ENCODE measurements at places on chromosomes 11 and 22.

- no peak for DNase-seq
Measured at GRCh38 chr11:66470015-66470414, 3.3 kb downstream of the PELI3 start.

DNA sequence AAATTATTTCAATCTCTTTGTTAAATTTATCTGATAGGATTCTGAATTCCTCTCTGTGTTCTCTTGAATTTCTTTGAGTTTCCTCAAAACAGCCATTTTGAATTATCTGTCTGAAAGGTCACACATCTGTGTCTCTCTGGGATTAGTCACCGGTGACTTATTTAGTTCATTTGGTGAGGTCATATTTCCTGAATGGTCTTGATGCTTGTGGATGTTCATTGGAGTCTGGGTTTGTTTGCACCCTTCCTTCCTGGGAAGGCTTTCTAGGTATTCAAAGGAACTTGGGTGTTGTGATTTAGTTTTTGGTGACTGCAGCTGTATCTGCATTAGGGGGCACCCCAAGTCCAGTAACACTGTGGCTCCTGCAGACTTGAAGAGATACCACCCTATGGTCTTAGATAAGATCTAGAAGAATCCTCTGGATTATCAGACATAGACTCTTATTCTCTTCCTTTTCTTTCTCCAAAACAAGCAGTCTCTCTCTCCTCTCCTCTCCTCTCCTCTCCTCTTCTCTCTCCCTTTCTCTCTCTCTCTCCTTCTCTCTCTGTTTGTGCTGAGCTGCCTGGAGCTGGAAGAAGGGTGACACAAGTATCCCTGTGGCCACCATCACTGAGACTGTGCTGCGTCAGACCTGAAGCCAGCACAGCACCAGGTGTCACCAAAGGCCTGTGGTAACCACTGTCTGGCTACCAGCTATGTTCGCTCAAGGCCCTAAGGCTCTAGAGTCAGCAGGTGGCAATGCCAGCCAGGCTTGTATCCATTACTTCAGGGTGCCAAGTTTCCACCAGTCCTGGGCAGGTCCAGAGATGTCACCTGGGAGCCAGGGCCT is 3.3 kb upstream of the HEPN1 start:
- DNase-seq: no peak

DNA sequence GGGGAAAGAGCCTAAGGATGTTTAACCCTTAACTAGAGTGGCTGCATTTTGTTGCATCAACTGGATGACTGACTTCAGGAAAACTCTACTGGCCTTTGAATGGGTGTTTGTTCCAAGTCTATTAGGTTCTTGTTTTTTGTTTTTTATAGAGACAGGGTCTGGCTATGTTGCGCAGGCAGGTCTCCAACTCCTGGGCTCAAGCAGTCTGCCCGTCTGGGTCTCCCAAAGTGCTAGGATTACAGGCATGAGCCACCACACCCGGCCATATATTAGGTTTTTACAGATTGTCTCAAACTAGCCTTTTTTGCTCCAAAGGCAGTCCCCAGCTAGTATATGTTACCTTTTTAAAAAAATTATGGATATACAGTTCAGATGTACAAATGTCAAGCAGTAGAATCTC is 1.1 kb downstream of the SMARCB1 start:
- DNase-seq: no peak

DNA sequence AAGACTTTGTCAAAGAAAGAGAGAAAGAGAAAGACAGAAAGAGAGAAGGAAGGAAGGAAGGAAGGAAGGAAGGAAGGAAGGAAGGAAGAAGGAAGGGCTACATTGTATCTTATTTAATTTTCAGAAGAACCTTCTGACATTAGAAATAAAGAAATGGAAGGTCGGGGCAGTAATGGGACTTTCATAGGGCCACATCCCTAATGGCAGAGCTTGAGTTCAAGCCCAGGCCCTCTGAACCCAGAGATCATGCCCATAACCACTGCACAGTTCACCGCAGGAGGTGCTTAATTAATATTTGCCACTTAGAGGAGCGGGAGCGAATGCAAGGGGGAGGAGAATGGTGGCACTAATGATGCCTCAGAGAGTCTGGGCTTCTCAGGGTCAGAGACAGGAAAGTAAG is 233.3 kb downstream of the MN1 start:
- no peak for DNase-seq

GRCh38 chr22:20606041-20606783 is 98.8 kb downstream of the MED15 start:
- peak; percentile 59 for DNase-seq

DNA sequence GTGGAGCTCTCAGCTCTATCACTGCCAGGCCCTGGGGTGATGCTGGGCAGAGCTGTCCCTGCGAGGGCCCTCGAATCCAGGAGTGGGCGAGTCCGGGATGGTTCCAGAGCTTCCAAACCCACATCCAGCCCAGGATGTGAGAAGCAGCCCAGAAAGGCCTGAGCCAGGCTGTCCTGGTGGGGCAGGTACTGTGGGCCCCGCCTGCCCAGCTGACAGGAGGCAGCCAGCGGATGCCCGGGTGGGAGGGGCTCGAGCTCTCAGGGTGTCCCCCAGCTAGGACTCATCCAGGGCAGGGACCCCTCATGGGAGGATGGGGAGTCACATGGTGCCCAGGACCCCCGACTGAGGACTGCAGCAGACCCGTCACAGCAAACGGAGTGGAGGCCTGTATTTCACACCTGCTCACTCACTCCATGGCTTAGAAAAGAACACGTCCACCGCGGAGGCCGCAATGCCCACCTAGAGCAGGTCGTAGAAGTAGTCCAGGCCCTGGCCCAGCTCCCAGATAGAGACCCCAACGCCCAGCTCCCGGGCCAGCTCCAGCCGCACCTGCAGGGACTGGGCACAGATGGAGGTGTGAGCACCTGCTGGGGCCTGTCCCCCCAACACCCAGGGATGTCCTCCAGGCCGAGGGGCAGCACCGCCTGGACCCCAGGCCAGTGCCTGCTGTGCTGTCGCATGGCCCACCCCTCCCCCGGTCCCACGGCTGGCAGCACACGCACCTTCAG is 26.9 kb downstream of the TSPAN4 start:
- DNase-seq: no peak

DNA sequence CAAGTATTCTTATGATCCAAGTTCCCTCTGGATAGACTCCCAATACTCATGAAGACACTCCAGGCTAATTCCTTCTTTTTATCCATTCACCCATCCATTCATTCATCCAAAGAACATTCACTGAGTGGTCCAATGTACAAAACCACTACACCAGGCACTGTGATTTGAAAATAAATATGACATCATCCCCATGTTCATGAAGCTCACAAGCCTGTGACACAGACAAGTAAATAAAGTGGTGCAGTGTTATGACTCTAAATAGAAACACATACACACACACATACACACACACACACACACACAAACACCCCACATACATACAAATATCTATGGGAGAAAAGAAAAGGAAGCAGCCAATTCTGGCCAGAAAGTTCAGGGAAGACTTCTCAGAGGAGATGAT is 35.5 kb downstream of the MTMR2 start:
- DNase-seq: no peak

- peak; percentile 47 for DNase-seq
Measured at GRCh38 chr11:111422494-111423249, 43.6 kb upstream of the POU2AF1 start.

GRCh38 chr11:95915051-95915450 is 8.9 kb downstream of the MTMR2 start:
- DNase-seq: no peak

DNA sequence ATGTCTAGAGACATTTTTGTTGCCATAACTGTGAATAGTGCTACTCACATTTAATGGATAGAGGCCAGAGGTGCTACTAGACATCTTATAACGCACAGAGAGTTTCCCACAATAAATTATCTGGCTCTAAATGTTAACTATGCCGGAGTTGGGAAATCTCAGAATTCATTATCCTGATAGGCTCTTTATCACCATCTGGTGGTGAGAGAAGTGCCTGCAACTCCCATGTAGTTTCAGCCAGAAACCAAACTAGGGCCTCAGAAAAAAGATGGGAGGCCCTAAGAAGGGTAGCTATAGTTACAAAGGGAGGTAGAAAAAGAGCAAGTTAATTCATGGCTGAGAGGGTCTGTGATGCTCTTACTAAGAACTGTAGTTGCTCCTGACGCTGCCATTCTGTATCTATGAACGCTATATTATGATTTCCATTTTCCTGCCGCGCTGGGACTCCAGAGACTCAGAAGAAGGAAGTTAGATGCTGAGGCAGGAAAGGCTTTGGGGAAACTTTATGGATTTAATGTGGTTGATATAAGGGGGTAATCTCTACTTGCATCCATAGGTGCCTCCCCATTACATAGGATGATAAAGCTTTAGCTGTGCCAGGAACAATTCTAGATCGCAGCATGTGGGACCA is 22.9 kb upstream of the MRPL17 start:
- DNase-seq: peak; percentile 37

DNA sequence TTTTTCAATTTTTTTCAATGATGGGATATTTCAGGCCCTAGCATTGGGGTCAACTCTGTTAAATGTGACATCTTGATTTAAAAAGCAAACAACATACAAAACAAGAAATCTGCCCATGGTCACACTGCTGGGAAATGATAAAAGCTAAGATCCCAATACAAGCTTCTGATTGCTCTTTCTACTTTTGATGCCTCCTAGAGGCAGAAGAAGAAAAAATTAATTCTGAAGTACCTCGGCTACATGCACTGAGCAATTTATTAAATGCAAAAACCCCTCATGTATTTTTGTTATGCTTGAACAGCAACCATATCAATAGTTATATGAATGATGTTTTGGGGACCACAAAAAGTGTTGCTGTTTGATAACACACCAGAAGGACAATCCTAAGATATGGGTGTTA is 342.1 kb upstream of the NARS2 start:
- no peak for DNase-seq

DNA sequence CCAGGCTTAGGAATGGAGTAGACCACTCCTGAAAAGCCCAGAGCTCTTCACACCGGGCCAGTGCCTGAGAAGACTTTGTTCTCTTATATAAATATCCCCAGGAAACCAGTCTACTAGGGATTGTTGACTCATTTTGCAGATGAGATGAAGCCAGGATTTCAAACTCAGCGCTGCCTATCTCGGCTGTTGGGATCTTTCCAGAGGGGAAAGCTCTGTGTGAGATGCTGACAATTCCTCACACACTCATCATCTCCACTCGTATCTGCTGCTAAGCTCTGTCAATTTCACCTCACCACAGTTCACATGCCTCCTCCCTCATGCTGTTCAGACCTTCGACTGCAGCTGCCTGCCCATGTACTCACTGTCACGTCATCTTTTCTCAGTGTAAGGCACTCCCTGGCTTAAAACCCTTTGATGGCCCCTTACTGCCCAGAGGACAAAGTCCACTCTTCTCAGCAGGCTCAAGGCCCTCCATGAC is 12.5 kb downstream of the USH1C start:
- no peak for DNase-seq

DNA sequence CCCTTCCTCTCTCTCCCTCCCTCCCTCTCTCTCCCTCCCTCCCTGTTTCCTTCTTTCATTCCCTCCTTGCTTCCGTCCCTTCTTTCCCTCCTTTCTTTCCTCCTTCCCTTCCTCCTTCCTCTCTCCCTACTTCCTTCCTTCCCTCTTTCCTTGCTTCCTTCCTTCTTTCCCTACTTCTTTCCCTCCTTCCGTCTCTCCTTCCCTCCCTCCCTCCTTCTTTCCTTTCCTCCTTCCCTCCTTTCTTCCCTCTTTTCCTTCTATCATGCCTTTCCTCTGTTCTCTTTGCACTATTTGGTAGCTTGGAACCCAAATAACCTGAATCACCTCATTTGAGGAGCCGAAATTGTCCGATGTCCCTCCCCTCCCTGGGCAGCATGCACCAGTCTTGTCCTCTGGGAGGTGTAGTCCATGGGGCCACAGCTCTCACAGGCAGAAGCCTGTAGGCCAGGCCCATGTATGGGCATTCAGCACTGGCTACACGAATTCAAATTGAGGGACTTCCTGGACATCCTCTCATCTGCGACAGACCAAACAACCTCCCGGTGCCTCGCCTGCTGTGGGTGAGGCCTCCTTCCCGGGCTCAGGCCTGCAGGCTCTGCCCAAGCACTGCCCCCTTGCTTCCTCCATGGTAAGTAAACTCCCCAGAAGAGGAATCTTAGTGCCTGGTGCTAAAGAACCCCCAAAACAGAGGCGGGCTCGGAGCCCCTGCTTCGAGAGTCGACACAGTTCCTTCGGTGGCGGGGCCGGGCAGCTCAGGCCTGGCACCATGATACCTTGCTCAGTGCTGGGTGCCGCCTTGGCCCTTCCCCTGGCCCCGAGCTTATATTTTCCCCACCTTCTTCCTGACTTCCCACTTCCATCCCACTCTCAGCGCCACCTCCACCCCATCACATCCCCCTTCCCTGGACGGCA is 454.1 kb upstream of the CADM1 start:
- no peak for DNase-seq

- DNase-seq: no peak
Measured at GRCh38 chr11:80349997-80350396, 909.2 kb upstream of the TENM4 start.

DNA sequence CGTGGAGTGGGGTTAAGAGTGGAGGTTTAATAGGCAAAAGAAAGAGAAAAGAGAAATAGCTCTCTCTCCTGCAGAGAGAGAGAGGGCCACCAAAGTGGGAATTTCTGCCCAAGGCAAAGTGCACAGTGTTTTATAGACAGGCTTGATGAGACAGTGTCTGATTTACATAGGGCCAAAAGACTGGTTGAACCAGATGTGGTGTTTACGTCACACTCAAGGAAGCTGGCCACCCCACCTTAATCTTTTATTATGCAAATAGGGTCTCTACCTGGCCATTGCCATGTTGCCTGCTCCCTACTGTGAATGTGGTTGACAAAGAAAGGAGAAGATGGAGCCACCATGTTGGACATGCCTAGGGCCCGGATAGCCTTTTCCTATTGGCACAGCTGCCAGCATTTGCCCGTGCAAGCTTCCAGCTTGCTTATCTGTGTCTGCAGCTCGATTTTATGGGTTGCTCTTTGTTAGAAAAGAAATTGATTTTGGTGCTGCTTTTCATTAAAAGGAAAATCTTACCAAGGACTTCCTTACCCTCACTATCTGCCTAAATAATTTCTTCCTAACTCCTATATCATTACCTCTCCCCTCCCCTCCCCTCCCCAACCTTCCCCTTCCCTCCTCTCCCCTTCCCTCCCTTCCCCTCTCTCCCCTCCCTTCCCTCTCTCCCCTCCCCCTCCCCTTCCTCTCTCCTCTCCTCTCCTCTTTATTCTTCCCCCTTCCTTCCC is 436.0 kb downstream of the NELL1 start:
- no peak for DNase-seq

DNA sequence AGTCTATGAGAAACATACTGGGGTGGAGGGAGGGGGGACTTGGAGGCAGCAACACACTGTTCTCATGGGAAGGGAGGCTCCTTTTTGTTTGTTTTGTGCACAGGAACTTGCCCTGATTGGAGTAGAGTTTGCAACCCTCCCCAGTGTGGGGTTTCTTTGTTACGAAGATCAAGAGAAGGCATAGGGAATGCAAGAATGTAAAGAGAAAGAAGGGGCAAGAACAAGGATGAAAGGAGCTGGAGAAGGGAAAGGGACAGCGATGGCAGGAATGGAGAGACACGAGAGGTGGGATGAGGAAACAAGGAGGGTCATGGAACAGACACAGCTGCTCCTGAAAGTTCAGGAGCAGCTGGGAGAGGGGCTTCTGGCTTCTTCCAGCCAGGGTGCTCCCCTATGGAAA is 611.7 kb downstream of the NTM start:
- no peak for DNase-seq

GRCh38 chr11:36608491-36609199 is 10.6 kb upstream of the RAG2 start:
- no peak for DNase-seq

GRCh38 chr11:68841718-68842426 is at the start of gene CPT1A:
TSS of gene CPT1A (minus strand) at chr11:68841916. CDS start at chr11:68815474, 26,442 bp downstream.
- DNase-seq: peak; percentile 69

Measured in ACHN (cell line).